NB4 (cell line): ENCODE measurements at places on chromosomes 13 and 19.

GRCh38 chr19:51660975-51661600, 14.5 kb upstream of the SIGLEC14 start:
- peak; percentile 81 for DNase-seq

DNA sequence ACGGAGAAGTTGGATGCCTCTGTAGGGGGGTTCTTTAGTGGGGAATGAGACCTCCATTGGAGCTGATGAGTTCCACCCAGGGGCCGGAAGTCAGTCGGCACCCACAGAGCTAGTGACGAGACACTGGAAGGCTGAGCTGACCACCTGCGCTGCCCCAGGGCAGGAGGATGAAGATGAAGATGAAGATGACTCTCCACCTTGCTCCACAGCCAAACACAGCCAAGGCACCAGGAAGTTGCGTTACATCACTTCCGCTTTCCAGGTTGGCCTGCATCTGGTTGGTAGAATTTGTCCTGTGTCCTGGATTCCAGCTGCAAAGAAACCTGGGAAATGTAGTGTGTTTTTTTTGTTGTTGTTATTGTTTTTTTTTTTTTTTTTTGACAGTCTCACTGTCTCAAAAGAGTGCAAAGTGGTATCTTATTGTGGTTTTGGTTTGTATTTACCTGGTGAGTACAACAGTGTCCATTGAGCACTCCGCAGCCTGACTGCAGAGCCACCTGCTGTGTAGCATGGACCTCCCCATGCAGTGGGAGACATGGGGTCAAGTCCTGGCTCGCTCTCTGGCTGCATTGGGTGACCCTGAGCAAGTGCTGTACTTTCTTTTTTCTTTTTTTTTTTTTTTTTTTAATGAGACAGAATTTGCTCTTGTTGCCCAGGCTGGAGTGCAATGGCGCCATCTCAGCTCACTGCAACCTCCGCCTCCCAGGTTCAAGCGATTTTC, 1.9 kb downstream of the TBC1D17 start:
- DNase-seq = peak; percentile 52

GRCh38 chr13:107025991-107026390, 458.1 kb upstream of the ARGLU1 start:
- no peak for DNase-seq

- no peak for DNase-seq
Observed at GRCh38 chr19:40553885-40554857, 22.5 kb upstream of the SHKBP1 start.

- no peak for DNase-seq
Observed at GRCh38 chr13:101291646-101292515, 124.4 kb downstream of the NALCN start.

DNA sequence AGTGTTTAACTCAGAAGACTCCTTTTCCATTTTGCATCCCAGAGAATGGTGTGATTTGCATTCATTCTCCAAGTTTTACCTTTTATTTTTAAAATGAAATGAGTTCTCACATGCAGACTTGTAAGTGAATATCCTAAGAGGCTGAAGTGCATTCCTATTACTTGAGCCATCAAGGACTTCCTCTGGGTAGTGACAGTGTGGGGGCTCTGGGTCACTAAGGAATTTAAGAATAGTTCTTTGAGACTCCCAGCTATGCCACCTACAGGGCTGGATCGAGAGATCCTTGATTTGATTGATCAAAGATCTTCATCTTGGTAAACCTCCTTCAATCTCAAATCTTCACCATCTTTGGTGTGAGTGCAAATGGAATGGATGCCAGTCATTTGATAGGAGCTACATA, 36.3 kb upstream of the SLC10A2 start:
- no peak for DNase-seq

DNA sequence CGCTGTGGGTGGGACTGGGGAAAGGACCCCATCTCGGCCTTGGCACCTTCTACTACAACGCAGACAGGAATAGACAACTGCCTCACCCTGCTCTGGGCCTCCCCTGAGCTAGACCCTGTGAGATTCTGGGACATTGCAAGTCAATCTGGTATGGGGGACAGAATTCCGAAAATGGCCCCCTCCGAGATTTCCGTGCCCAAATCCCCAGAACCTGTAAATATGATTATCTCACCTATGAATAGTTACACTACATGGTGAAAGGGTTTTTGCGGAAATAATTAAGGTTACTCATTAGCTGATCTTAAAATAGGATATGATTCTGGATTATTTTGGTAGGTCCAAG, 618 bp upstream of the ZBTB45 start:
- no peak for DNase-seq

GRCh38 chr13:64410276-64411053, 2819.7 kb downstream of the PCDH9 start:
- DNase-seq = no peak

- no peak for DNase-seq
Observed at GRCh38 chr13:80336370-80336769, 4.6 kb downstream of the SPRY2 start.

DNA sequence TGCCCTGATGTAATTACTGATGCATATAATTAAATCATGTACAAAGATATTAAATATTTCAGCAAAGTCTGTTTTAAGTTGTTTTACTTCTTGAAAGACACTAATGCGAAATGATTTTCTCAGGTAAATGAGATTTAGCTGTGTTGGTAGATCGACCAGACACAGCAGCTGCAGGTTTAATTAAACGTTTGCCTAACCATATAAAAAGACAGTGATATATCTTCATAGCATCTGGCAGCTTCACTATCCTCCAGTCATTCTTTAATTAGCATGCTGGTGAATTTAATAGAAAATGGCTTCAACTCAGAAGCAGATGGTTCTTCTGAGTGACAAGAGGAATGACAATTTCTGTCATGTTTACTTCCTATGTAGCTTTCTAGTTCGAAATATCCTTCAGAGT, 69.3 kb downstream of the NHLRC3 start:
- no peak for DNase-seq

DNA sequence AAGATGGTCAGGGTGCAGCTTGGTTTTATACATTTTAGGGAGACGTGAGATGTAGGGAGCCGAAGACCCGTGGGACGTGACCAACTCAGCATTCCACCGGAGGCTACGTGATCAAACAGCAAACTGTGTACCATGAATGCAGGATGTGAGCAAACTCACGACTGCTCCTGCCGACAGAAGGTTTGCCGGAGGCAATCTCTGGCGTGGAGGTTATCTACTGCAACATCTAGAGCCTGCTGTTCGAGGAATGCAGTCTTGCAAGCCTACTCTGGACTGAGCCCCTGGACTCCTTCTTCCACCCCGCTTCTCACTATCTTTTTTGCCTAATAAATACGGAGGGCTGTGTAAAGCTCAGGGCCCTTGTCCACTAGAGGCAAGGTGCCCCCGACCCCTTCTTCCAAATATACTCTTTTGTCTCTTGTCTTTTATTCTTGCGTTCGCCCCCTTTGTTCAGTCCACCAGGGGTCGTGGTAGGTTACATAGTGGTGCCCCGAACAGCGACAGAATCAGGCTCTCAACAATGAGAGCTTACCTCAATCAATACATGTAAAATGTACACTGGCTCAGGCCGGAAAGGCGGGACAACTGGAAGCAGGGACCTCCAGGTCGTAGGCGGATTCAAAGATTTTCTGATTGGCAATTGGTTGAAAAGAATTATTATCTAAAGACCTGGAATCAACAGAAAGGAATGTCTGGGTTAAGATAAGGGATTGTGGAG, 8.9 kb upstream of the OR1I1 start:
- DNase-seq = no peak

DNA sequence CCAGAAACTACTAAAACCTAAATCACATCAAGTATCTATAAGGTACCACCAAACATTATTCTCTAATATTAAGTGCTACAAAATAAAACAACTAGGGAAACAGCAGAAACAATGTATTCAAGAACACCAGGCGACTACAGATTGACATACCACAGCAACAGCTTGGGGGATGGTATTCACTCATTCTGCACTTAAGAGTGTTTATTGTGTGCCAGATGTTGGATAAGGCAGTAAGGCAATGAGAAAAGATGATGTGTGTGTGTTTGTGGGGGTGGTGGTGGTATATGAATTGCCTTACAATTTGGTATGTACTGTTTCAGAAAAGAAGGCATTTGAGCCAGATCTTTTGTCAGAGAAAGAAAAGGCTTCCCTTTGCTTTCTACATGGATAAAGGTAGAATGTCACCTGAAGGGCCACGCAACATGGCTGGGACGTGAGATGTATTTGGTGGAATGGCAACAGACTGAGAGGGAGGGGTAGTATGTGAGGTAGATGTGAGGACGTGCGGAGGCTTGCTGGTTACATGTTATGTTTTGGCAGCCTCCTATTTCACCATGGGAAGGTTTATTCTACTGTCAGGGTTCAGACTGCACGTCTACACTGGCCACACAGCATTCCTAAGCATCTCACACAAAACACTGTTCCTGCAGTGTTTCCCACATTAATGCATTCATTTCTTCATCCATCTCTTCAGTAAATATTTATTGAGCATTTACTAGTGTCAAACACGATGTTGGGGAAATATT, 300.7 kb downstream of the KLF12 start:
- DNase-seq = no peak

- DNase-seq = no peak
Observed at GRCh38 chr19:43479961-43480561, 14.7 kb upstream of the LYPD3 start.

- peak; percentile 25 for DNase-seq
Observed at GRCh38 chr13:109862627-109863026, 76.2 kb upstream of the IRS2 start.

DNA sequence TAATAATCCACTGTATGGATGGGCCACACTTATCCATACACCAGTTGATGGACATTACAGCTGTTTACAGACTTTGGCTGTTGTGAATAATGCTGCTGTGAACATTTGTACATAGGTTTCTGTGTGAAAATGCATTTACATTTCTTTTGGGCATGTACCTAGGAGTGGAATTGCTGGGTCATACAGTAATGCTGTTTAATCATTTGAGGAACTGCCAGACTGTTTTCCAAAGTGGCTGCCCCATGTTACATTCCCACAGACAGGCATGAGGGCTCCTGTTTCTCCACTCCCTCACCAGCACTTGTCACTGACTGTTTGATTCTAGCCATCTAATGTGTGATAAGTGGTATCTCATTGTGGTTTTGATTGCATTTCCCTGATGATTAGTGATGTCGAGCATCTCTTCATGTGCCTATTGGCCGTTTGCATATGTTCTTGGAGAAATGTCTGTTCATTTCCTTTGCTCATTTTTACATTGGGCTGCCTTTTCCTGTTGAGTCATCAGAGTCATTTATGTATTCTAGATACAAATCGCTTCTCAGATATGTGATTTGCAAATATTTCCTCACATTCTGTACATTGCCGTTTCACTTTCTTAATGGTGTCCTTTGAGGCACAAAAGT, 12.8 kb downstream of the TMEM255B start:
- no peak for DNase-seq

DNA sequence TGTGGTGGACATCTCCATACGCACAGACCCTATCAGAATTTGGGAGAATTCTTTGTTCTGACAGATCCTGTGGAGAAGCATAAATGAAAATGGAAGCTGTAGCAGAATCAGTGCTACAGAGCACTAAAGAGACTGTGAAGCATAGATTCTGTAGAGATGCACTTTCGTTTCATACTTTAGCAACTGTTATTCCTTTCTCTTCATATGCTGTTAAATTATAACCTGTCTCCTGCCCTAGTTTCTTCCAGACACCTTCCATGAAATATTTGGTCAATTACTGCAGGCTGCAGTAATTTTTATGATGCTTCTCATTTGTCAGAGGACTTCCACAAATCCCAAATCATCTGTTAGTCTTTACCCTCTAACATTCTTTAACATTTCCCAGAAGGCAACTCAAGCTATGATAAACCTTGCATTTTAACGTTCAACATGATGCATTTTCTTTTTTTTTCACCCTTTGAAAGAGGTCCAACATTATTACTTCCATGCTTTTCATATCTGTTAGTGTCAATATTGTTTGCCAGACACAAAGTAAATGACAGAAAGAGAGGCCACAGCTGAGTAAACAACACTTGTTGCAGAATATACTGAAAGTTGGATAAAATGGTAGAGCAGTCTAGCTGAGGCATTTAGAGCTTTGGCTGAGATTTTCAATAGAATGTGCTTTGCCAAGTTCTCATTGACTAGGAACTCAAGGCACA, 412.7 kb downstream of the LMO7 start:
- DNase-seq = no peak
